ENCODE measurements at places on chromosomes 4 and X.

DNA sequence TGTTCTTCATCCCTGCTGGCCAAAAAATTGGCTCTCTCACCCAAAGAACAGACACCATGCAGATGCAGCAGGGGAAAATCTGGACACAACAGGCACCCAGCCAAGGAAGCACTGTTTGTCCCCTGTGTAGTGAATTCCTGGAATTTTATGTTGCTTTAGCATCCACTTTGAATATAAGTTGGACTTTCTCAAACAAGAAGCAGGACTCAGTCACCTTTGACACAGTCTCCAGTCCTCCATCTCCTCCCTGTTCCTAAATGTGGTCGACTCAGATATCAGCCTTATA lies 11.8 kb downstream of the ZNF182 start:
- no peak for DNase-seq

DNA sequence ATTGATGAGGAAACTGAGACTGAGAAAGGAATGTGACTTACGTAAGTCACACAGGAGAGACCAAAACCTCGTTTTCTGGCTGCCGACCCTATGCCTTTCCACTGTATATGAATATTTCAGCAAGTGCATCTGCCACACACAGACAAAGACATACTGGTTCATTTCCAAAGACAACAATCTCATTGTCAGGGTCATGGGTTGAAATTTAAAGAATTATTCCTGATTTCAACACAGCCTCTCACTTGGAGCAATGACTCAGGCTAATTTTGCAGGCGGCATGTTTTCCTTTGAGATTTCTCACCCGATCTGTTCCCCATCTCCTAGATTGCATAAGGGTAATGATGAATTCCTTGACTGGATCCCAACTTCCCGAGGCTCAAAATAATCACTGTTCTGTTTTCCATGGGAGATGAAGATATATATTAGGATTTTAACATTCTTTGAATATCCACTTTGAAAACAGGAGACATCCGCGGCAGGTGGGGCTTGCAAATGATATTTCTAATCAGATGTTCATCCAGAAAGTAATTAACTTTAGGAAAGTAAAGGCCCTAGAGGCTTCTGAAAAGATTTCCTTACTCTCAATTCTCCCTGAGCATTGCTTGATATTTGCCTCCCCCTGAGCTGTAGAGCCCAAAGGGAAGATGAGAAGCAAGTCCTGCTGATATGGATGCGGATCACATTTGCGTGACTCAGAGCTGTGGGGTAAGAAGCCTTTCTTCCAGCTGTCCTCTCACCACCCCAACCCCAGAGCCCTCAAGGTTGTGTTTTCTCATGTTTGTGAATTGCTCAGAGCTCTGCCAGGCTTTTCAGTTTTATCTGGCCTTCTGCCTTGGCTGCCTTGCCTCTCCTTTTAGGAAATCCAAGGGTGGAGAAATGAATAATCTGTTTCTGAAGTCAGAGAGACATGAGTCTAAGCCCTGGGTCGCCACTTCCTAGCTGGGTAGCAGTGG lies 361.1 kb upstream of the BOD1L1 start:
- peak; percentile 27 for DNase-seq

- no peak for DNase-seq
These were observed 610.2 kb downstream of the PCDH18 start for GRCh38 chr4:136922066-136922465.

- no peak for DNase-seq
These were observed 2.7 kb upstream of the NKX3-2 start for GRCh38 chr4:13546941-13547484.

- DNase-seq: no peak
These were observed 23.3 kb downstream of the MRFAP1 start for GRCh38 chr4:6663596-6664393.

- no peak for DNase-seq
These were observed 131.0 kb downstream of the PDGFRA start for GRCh38 chr4:54359919-54360650.

GRCh38 chr4:40587826-40588225 lies 41.8 kb downstream of the RBM47 start:
- DNase-seq: peak; percentile 46

- no peak for DNase-seq
These were observed 681 bp upstream of the UPF3B start for GRCh38 chrX:119853444-119853843.

DNA sequence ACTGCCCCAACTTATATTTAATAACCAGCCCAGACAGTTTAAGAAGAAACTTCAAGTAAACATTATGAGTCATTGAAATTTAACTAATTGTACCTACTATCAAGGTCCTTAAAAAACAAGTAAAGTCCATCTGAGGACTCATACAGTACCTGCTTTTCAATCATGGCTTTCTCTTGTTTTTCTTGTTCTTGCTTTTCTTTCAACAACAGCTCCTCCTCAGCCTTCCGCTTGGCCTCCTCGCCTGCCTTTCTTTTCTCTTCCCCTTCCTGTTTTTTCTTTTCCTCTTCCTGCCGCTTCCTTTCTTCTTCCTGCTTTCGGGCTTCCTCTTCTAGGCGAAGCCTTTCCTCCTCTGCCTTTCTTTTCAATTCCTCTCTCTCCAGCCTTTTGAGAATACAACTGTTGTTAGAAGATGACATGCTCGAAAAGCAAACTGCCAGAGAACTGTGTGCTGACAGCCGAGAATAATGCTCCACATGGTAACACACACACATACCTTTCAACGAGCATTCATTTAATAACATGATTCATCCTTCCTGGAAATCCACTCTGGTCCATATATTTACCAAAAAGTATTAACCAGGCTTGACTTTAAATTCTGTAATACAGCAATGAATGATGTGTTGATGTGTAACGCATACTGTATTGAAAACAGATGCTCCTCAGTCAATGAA lies 25.2 kb upstream of the BCLAF3 start:
- no peak for DNase-seq

- no peak for DNase-seq
These were observed 79.7 kb downstream of the GRIA3 start for GRCh38 chrX:123263747-123264146.

- no peak for DNase-seq
These were observed 189.7 kb upstream of the ITM2A start for GRCh38 chrX:79556800-79557199.

- no peak for DNase-seq
These were observed 451.2 kb downstream of the RAB28 start for GRCh38 chr4:13032936-13033335.

GRCh38 chrX:105527759-105528158 lies 294.6 kb upstream of the NRK start:
- no peak for DNase-seq

DNA sequence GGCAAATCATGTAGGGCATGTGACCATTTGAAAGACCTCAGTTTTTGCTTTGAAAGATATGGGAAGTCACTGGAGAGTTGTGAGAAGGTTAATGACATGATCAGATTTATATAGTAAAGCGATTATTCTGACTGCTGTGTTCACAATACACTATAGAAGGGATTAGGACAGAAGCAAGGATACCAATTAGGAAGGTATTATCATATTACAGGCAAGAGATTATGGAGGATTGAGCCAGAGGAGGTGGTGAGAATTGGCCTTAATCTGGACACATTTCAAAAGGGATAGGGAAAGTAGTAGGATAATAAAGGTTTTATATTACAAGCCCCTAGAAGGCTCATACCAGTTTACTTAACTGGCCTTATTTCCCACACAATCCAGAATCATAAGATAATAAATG lies 124.9 kb upstream of the POF1B start:
- no peak for DNase-seq

All from bronchial epithelial cell (primary cell).